ENCODE measurements at places on chromosomes 16 and 17.

DNA sequence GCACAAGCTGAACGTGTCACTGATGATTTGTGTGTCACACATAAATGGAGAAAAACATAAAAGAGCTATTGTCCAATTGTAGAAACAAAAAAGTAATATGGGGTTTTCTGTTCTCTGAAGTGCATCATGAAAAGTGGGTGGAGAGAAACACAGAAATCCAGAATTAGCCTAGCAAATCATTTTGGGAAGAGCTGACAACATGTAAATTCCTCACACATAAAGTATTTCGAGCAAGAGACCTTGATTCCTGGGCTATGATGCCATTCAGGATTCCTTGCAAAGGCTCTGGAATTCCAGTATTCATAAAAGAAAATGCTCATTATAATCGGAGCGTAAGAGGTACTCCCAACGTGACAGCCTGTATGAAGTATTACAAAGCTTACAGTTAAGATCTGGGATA, 1.1 kb downstream of the DCUN1D3 start:
- no peak for DNase-seq

DNA sequence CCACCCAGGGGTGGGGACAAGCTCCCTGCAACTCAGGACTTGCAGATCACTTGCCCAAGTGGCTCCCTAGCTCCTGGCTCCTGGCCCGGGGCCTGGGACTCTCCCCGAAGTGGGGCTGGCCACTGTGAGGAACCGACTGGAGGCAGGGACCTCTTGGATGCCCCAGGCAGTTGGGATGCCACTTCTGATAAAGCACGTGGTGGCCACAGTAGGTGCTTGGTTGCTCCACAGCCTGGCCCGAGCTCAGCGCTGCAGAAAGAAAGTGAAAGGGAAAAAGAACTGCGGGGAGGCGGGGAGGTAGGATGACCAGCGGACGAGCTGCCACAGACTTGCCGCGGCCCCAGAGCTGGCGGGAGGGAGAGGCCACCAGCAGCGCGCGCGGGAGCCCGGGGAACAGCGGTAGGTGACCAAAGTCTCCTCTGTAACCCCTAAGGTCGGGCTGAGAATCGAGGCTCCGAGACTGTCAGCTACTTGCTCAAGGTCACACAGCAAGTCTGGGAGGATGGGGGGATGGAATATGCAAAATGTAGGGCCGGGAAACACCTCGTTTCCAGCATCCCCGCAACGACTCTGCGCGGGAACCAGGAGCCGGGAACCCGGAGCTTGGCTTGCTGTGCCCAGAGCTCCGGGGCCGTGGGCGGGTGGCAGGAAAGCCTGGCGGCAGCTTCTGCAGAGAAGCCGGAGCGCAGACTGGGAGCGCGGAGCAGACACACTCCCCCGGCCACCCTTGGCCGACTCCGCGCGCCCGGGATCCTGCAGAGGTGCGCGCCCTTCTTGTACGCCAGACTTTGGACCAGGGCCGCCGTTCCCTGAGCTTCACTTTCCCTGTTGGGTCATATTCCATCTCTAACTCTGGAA, 1.9 kb downstream of the CIITA start:
- peak; percentile 70 for DNase-seq

GRCh38 chr17:39767147-39767546, 29.4 kb downstream of the GRB7 start:
- no peak for DNase-seq

GRCh38 chr16:87325423-87325858, 8.2 kb upstream of the C16orf95 start:
- no peak for DNase-seq

DNA sequence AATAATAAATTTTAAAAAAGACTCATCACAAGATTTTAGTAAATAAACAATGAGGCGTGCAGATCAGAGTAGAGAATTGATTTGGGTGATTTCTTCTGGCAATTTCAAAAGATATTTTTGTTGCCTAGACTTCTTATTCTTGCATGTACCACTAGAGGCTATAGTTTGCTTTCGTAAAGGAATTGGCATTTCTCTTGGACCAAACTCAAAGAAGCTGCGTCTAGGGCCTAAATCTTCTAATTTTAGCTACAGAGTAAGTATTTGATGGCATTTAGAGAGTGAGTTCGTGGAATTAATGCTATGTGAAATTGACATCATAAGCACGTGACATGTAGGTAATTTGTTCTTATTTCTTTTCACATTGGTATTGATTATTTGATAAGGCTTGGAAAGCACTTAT, 24.4 kb upstream of the ABCC11 start:
- DNase-seq = no peak
